ENCODE measurements at places on chromosomes 6 and 20.
A peak's percentile ranks its signal among the peaks of the same experiment; 100 is the strongest.

- DNase-seq = no peak
Observed at GRCh38 chr20:56924292-56925081, 295.4 kb downstream of the TFAP2C start.

DNA sequence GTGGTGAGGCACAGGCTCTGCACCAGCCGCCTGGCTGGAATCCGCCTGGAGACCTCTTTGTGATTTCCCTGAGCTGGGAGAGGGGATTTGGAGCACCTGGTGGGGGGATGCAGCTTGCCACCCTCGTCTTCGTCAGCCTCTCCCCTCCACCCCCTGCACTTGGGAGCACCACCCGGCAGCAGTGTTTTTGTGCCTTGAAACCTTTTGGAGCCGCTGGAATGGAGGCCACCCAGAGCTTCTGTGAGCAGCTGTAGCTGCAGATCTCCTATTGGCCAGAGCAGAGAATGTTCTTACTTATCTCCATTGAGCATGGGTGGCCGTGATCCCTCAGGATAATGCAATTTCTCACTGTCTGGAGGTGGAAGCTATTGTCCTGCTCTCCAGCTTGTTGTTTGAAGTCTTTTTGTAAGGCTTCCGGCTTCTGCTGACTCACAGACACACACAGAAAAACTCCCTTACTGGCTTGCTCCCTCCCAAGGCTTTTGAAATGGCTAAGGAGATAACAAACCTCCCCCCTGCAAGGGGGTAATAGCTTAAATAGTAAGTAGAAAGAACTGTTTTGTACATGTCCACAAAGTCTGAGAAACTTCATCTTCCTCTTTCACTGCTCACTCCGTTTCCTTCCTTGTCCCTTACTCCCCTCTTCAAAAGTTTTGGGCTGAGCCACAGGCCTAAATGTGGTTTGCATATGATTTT lies 271.2 kb downstream of the PRL start:
- DNase-seq = no peak

- DNase-seq = peak; percentile 79
Observed at GRCh38 chr6:37171970-37172812, 2.2 kb downstream of the PIM1 start.

DNA sequence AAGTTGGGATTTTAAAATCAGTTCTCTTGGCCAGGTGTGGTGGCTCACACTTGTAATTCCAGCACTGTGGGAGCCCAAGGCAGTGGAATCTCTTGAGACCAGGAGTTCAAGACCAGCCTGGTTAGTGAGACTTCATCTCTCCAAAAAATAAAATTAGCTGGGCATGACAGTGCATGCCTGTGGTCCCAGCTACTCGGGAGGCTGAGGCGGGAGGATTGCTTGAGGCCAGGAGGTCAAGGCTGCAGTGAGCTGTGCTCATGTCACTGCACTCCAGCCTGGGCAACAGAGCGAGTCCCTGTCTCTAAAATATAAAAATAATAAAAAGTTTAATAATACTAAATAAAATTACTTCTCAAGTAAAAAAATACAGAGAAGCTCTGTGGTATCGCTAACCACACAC lies 77.5 kb downstream of the FOXA2 start:
- no peak for DNase-seq

DNA sequence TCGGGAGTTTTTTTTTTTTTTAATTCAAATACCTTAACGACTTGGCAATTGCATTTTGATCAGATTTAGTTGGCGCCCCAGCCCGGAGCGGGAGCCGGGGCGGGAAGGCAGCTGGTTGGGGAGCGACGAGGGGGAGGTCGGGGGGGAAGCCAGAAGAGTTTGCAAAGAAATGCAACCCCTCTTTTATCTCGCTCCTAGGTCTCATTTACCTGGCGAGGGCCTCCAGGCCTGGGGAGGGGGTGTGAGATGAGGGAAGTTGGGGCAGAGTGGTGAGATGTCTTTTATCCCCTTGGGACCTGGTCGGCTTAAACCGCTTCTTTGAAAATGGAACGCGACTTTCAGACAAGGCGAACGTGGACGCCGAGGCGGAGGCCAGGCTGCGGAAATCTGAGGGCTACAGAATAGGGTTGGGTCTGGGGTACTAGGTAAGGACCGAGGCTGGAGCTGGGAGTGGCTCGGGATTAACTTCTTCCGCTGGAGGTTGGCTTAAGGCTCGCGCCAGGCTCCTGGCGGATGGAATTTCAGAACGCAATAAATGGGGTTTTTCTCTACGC lies 40.3 kb downstream of the NCR2 start:
- no peak for DNase-seq

- DNase-seq = no peak
Observed at GRCh38 chr20:41335591-41335990, 5.0 kb upstream of the LPIN3 start.

DNA sequence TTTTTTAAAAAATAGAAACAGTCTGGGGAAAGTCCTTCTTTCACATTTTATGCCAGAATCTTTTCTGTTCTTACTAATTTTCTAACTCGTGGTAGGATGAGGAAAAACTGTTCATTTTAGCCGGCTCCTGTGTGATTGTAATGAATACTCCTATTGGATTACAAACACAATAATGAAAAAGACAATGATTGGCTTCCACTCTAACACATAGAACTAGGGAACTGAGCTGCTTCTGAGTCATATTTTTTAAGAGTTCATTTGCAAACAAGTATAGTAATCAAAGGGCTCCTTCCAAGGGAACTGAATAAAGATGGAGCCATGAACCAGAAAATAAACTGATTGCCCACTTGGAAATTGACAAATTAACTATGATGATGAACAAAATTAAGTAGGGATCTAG lies 265.3 kb upstream of the TCF21 start:
- no peak for DNase-seq

DNA sequence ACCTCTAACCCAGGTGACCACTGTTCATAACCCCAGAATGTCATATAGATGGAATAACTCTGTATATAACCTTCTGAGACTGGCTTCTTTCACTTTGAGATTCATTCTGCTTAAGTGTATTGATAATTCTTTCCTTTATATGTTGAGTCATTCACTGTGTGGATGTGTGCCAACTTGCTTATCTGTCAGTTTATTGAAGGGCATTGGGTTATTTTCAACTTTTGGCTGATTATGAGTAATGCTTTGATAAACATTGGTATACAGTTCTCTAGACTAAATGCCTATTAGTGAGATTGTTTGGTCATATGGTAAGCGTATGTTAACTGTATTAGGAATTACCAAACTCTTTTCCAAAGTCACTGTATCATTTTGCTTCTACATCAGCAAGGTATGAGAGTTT lies 453.4 kb upstream of the SPTLC3 start:
- DNase-seq = no peak

DNA sequence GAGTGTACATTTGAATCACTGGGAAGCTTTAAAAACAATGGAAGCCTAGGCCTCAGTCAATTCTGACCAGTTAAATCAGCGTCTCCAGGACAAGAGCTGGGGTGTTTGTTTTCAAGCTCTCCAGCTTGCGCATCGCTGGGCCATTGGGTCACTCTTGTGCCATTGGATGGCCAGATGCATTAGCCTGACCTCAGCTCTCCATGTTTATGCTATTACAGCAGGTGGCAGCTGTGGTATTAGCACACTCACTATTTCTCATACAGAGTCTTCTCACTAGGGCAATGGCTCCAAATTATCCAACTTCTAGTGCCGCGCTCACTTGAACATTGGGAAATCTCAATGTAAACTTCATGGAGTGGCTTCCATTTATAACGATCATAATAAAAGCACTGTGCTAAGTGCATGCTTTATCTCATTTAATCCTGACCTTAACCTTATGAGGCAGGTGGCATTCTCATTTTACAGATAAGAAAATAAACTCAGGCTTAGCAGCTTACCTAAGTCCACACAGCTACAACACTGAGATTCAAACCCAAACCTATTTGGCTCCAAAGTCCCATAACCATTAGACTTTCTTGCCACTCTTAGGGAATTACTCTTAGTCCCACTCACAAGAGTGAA lies 108.8 kb downstream of the PPP1R14C start:
- DNase-seq = peak; percentile 41

- DNase-seq = no peak
Observed at GRCh38 chr6:147904416-147904815, 395.9 kb downstream of the SAMD5 start.

DNA sequence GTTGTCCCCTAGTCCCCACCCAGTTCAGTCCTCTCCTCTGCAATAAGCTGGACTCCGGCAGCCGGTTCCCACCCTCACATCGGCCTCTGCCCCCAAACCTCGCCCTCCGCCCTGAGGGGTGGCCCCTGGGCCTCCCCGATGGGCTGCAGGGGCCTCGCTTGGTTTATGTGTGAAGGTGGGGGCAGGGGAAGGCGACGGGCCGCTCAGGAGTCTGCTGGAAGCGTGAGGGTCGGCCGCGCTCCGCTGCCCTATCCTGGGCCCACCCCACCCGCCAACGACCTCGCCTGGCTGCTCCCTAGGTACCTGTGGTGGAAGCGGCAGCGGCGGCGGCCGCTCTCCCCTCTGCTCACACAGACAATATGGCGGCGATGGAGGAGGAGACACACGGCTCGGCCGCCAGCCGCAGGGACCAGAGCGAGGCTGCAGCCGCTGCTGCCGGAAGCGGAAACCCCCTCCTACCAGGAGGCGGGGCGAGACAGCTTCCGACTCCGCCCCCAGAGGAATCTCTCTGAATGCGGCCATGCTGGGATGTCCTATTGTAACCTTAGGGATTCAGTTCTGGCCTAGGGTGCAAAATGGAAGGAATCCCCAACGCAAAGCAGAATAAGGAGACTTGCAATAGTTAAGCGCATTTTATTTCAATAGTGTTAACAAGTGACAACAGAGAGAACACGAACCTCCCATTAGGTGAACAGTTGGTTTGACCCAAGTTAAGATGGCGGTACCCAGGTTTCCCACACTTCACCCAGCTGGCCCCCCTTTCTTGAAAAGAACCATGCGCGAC lies at the start of gene CSNK2A1:
CSNK2A1 (minus strand) TSS at position 422 of the 784 bp plus-strand sequence. CDS start 35,239 bp downstream, outside the sequence.
- peak; percentile 92 for DNase-seq

GRCh38 chr6:169230322-169230665 lies 23.4 kb downstream of the THBS2 start:
- no peak for DNase-seq

DNA sequence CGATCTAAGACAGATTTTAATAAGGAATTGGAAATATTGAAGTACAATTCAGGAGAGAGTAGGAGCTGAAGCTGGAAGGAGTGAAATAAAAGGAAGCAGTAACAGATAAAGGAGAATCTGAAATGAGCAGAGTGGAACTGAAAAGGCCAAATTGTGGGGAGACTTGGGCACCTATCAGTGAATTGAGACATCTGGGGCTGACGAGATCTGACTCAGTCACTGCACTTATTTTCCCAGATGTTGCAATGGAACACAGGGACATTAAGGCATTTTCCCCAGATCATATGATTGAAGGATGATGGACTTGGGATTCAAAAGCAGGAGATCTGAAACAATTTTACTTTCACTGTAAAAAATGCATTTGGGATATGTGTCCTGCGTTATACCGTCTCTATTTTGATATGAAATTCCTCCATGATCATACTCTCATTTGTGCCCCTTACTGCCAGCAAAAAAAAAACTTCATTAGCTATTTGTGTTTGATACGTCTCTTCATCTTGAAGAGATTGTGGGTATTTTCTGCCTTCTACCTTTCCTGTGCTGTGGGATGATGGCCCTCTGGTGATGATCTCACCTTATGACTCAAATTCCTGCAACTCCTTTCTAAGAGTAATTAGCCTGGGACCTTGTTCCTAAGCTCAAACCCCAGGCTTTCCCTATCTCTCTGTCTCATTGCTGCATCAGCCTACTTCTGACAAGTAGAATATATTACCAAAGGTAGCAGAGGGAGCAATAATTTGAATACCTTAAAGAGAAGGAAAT lies 278.5 kb upstream of the MAN1A1 start:
- no peak for DNase-seq

GRCh38 chr6:70552974-70553373 lies 13.8 kb upstream of the SDHAF4 start:
- DNase-seq = no peak

DNA sequence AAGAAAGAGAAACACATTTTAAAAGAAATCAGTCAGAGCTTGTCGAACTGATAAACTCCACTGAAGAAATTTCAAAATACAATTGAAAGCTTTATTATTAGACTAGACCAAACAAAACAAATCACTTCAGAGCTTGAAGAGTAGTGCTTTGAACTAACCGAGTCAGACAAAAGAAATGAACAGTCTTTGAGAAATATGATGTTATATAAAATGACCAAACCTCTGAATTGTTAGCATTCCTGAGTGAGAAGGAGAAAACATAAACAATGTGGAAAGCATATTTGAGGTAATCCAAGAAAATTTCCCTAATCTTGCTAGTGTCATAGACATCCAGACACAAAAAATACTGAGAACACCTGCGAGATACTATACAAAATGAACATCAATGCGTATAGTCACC lies 13.2 kb upstream of the CST4 start:
- DNase-seq = no peak

DNA sequence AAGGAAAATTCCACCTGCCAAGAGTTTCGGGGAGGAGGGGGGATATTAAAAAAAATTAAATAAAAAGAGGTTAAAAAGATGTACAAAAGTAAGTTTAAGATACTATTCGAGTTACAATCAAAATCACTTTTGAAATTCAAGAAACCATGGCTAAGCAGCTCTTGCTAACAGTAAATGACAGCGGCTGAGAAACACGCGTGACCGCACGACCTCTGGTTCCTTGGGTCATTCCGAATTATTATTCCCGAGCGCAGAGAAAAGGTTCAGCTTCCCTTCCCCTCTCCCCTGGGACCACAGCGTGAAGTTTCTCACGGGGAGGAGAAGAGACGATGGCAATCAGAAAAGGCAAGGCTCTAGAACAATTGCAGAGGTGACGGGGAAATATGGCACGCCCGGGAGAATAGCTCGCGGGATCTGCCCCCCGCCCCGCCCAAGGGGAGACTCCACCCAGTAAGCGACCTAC lies 496 bp downstream of the TMEM242 start:
- DNase-seq = no peak

- no peak for DNase-seq
Observed at GRCh38 chr6:89954721-89955148, 60.5 kb downstream of the GJA10 start.

DNA sequence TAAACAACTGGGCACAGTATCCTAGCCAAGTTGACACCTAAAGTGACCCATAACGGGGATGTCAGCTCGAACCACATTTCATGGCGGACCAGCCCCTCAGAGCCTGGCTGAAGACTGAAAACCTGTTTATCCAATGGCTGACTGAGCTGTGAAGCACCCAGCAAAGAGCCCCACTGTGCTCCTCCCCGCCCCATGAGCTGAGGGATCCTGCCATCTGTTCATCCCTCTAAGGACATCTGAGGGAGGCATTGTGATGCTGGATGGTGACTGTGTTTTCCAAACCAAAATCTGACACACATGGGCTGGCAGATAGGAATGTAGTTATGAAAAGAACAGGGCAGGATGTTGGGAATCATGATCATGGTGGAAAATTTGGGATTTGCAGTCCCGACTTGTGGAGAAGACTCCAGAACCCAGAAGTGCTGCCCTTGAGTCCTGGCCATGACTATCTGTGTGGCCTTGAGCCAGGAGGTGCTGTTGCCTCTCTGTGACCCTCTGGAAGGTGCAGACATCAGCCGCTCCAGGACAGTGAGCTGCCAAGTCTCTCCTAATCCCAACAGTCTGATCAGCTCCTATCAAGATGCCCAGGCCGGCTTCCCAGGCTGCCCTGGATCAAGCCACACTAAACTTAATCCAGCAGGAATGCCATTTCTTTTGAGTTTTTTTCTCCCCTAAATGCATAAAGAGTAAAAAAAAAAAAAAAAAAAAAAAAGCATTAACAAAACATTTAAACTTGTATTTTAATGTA lies 5.7 kb downstream of the EDN3 start:
- DNase-seq = no peak
